ENCODE measurements at places on chromosomes 6 and 20.

- DNase-seq, result no peak
Observed at GRCh38 chr6:22751223-22751622, 181.9 kb downstream of the HDGFL1 start.

DNA sequence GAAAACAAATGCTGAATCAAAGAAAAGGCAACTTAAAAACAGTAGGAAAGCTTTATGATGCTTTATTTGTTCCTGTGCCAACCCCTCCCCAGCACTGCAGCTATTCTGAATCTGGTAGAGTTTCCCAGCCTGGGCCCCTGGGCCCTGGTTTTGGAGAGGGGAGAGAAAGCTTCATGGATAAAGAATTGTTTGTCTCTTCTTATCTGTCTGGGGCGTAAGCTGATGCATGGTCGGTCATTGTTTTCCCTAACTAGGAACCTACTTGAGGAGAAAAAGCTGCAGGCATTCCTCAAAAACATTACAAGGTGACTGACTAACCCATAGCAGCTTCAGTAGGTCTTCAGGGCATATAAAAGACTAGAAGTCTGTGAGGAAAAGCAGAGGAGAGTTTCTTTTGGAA lies 758.1 kb upstream of the EPHA7 start:
- DNase-seq, result no peak

DNA sequence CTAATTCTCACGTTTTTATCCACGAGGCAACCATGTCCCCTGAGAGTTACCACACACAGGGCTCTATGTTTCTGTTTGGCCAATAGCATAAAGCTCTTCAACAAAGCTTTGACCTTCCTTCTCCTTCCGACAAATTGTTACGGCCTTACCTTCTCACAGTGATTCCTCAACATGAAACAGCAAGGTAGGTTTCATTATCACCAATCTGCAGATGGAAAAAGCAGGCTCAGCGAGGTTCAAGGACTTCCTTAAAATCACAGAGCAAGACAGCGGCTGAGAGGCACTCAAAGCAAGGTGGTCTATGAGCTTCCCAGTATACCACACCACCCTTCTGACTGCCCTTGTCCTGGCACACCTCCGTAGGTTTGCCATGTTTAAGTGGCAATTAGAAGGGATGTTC lies 360.0 kb downstream of the CD83 start:
- no peak for DNase-seq

GRCh38 chr20:49276961-49277785 lies 684 bp downstream of the ZNFX1 start:
- DNase-seq, result no peak

- no peak for DNase-seq
Observed at GRCh38 chr20:650954-651353, 2.0 kb downstream of the SRXN1 start.

GRCh38 chr6:156839591-156840001 lies 62.4 kb downstream of the ARID1B start:
- no peak for DNase-seq

DNA sequence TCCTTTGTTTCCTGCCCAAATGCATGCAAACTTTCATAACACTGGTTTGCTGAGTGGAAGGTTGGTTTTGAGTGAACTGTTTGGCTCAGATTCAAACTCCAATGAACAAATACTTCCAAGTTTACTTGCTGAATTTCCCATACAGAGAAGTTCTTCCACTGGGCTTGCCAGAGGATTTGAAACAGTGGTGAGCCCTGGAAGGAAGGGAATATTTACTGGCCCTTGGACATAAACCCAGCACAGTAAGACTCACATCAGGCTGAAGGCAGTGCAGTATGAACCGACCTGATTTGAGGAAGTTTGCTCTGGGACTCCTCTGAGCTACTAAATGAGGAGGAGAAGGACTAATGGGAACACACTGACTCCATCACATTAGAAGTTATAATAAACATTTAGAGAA lies 3.8 kb downstream of the TRAF3IP2 start:
- DNase-seq, result no peak

GRCh38 chr6:118764766-118765165 lies 113.4 kb upstream of the CEP85L start:
- no peak for DNase-seq
